Left lung (tissue), 14 donors: ENCODE measurements at places on chromosomes 11 and 22. TPM values are rescaled to one million over a fixed set of nuclear protein-coding genes. Genes with fewer than 3 reads are reported as not detected.

Gene GCAT
- 9.0 TPM for polyA plus RNA-seq

Gene LRRN4CL
- polyA plus RNA-seq: 0.32 TPM

GRCh38 chr11:75809111-75809510 is 5.9 kb upstream of the UVRAG start:
- H3K27me3 ChIP-seq: no peaks in the 10 kb centered on the region
- DNase-seq: no peak
- H3K4me1 ChIP-seq: peaks cover 18% of the 10 kb centered on the region

Gene RASSF10
- polyA plus RNA-seq: 16.2 TPM

Gene PARVG
- polyA plus RNA-seq: 3.6 TPM

Gene ZNF280B
- polyA plus RNA-seq: 3.8 TPM

DNA sequence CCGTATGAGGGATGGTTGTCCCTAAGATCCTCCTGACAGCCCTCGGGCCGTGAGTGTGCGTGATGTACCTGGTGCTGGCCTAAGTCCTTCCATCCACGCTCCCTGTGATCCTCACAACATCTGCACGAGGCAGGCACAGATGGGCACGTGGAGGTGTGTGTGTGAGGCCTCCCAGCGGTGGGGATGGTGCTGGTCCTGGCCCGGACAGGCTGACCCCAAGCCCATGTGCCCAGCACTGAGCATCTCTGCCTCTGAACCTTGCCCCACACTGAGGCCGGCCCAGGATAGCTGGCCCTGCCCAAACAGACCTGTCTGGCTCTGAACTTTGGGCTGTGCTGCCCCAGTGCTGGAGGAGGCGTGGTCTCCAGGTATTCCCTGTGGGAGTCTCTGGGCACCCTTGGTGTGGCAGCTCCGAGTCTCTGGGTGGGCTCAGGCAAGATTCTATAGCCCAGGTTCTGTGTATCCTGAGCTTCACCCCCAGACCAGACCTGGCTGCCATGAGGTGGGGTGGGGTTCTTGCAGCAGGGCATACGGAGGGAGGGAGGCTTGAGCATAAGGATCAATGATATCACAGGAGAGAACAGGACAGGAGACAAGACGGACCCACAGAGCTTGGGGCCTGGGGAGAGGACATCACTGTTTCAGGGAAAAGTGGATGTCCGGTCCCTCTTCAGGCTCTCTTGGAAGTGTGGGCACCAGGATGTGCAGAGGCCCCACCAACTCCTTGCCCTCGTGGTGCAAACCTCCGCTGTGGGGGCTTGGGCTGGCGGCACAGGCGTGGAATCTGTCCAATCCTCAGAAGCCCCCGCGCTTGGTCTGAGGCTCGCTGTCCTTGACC is 881.8 kb downstream of the BRD1 start:
- DNase-seq: no peak
- H3K4me1 ChIP-seq: no peaks in the 10 kb centered on the region
- H3K27me3 ChIP-seq: peaks cover under 1% of the 10 kb centered on the region
- no peaks in the 10 kb centered on the region for H3K36me3 ChIP-seq
- H3K27ac ChIP-seq: no peak overlapping the region

Gene NEFH
- polyA plus RNA-seq: 5.3 TPM

GRCh38 chr11:100008417-100008816 is 678.7 kb upstream of the ARHGAP42 start:
- H3K4me3 ChIP-seq: no peak overlapping the region
- no peak for DNase-seq
- no peak overlapping the region for H3K27ac ChIP-seq
